ENCODE measurements at places on chromosomes 13 and 19.

- no peak for DNase-seq
Measured at GRCh38 chr19:30547246-30547645, 175.1 kb downstream of the ZNF536 start.

DNA sequence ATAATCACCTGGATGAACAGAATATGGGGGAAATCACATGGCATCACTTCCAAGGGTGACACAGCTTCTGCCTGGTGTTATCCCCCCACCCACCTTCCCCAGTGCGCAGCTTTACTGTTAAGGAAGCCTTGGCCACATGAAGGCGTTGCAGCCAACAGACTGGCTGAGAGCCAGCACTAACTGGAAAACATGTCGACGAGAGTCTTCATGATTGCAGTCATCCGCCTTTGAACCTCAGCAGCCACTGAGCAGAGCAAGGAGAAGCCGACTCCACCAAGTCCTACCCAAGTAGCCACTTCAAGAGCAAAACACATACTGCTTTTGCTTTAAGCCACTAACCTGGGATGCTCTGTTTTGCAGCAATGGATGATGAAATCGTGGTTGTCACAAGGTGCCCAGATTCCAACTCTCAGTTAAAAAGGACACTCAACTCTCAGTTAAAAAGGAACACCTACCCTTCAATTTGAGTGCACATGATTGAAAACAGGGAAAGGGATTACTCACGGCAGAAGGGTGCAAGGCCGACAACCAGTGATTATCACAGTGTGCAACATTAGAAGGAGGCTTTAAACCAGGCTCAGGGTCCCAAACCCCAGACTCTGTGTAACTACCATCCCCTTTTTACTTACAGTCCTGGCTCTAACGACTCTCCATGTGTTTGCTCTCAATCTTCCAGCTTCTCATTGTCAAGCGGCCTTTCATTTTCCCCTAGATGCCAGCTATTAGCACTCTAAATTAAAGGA, 149.1 kb downstream of the KLF12 start:
- peak; percentile 38 for DNase-seq

GRCh38 chr13:33053397-33054066, 37.3 kb downstream of the KL start:
- no peak for DNase-seq

GRCh38 chr19:29520390-29520789, 5.4 kb upstream of the VSTM2B start:
- DNase-seq: no peak

- no peak for DNase-seq
Measured at GRCh38 chr13:79519255-79519654, 38.3 kb downstream of the NDFIP2 start.

DNA sequence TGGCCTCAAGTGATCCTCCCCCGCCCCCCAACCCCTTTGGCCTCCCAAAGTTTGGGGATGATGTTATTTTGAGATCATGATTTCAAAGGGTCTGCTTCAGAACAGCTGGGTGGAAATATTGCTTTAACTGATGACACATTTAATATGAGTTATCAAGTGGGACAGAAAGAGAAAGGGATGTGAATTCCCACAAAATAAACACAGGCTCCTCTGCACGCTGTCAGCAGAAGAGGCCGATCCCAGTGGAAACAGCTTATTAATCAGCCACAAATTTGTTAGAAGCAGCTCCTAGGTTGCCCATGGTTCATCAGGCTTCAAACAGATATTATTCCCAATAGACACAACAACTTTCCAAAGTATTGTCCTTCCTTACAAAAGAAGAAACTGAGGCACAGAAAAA, 4.7 kb downstream of the DCLK1 start:
- DNase-seq: no peak

DNA sequence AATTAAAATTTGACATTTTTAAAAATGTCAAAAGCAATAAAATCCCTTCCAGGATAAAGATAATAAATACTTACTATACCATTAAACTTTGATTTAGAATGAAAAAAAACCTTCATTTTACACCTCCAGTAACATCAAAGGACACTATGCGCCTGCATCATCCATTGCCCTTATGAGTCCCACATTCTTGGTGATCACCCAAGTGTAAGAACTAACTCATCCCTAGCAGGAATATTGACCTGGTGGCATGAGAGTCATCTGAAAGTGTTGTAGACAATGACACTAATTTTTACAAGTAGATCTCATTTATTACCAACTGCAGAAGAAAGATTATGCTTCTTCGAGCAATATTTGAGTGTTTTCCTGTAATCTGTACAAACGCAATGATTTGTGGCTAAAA, 1128.9 kb downstream of the EFNB2 start:
- DNase-seq: no peak

DNA sequence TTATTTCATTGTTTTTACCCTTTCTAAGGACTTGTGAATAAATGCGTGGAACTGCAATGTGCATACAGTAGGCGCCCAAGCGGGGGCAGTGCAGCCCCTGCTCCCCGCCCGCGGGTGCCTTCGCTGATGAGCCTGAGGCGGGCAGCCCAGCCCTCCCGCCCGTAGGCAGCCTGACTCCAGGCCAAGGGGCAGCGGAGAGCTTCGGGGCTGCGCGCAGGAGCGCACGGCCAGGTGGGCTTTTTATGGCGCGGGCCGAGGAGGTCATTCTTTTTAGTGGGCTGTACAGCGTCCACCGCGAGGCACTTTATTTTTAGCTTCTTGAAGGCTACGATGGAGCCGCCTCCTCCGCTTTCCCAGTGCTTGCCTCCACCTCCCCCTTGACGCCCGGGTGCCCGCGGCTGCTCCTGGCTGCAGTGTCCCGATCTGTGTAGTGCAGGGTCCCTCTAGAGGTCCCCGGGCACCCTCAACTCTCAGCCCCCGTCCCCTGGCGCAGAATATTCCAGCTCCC, 60.5 kb downstream of the CCNE1 start:
- DNase-seq: no peak

DNA sequence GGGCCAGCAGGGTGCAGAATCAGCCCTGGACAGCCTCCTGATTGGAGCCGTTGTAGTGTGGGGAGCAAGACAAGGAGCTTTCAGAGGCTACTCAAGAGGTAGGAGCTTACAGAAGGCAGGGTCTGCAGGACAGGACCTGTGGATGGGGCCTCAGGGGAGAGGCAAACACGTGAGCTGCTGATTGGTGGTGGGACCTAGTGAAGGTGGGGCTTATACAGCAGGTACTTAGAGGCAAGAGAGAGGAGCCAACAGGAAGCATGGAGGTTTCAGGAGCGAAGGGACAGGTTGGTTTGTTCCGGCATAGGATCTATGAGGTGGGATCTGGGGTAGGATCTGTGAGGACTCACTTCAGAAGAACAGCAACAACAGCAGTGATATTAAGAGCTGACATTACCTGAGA, 32.4 kb downstream of the ZSWIM4 start:
- DNase-seq: no peak

- no peak for DNase-seq
Measured at GRCh38 chr19:41398598-41398997, 980 bp downstream of the BCKDHA start.

GRCh38 chr19:18496167-18496979, 25.5 kb downstream of the ELL start:
- peak; percentile 86 for DNase-seq

- DNase-seq: no peak
Measured at GRCh38 chr19:40626918-40627317, 25.7 kb downstream of the LTBP4 start.

DNA sequence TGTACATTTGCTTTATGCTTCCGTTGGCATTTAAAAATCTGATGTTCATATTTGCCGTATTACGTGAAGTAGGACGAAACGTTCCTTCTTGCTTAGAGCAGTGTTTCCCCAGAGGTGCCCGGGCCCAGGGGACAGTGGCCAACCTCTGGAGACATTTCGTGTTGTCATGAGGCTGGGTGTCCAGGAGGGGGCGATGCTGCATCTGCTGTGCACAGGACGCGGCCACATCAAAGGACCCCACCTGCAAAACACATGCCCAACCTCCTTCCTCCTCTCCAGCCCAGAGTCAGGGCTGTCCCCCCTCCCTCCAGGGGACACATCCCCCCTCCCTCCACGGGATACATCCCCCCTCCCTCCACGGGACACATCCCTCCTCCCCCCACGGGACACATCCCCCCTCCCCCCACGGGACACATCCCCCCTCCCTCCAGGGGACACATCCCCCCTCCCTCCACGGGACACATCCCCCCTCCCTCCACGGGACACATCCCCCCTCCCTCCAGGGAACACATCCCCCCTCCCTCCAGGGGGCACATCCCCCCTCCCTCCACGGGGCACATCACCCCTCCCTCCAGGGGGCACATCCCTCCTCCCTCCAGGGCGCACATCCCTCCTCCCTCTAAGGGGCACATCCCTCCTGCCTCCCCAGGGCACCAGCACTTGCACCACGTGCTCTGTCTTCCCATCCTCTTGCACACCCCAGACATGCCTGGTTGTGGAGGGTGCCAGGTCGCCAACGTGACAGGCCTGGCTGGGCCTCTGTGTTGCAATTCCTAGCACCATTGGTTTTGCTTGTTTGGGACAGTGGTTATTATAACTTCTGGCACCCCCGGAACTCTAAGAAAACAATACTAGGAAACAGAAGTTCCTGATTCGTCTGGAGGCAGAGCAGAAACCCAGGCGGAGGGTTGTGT, 46.7 kb downstream of the GAS6 start:
- DNase-seq: peak; percentile 85

All from activated CD4-positive, alpha-beta T cell treated with anti-CD3 and anti-CD28 coated beads, Interleukin-10, Interleukin-2, amounts not matched to agents 100 ng/mL and 50 ng/mL, durations not matched to agents 16 hours and 8 hours (primary cell).